Dermis blood vessel endothelial cell (primary cell): ENCODE measurements at places on chromosomes 5 and 9. TPM values are rescaled to one million over a fixed set of nuclear protein-coding genes. Genes with fewer than 3 reads are reported as not detected.

DNA sequence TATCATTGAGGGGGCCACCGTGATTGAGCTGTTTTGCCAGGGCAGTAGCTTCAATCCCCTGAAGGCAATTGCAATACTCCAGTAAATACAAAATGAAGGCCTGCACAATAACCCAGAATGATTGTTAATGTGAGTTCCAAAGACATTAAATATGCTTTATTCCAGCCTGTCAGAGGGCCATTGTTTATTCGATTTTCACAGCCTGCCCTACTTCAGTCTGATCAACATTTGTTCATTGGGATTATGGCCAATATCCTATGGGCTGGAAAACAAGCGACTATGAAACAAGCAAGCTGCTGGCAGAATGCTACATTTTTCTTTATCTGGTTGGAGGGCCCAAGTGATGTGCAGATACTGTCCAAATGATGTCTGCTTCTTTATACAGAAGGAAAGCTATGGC is 543.1 kb downstream of the TLE1 start:
- DNase-seq, result no peak

- DNase-seq, result peak; percentile 27
These were observed 34.5 kb upstream of the COL5A1 start for GRCh38 chr9:134606951-134607731.

GRCh38 chr5:132074772-132075718 is 1.5 kb downstream of the CSF2 start:
- DNase-seq, result no peak

GRCh38 chr9:123235448-123235847 is 32.9 kb downstream of the STRBP start:
- no peak for DNase-seq

DNA sequence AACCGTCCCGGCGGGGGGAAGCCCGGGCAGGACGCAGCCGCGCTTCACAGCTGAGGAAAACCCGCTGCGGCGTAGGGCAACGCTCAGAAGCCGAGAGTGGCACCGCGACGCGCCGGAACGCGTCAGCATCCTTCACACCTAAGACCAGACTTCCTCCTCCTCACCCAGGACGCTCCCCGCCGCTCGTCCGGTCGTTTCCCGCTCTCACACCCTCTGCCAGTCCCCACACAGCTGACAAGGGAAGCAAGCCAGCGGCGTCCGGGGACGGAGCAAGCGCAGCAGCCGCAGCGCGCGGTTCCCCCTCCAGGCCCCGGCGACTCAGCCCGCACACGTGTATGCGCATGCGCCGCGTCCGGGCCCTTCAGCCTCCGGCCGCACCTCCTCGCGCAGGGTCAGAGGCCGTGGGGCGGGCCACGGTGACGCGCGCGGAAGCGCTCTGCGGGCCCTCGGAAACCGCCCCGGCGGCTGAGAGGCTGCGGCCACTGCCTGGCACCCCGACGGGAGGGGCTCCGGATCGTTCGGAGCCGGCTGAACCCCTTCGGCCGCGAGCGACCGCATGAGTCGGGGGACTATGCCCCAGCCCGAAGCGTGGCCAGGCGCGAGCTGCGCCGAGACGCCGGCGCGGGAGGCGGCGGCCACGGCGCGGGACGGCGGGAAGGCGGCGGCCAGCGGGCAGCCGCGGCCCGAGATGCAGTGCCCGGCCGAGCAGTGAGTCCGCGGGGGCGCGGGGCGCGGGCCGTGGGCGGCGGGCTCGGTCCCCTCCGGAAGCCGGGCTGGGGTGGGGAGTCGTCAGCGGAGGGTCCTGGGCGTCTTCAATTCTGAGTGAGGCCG is at the start of gene OTULIN:
Gene OTULIN, plus strand, starts transcription at position 449 of the 831 bp plus-strand sequence. Its CDS starts 108 bp downstream, at position 557.
- peak; percentile 92 for DNase-seq

- DNase-seq, result peak; percentile 80
These were observed 45.5 kb downstream of the SPOCK1 start for GRCh38 chr5:137453483-137454080.

- no peak for DNase-seq
These were observed 150.6 kb downstream of the MCTP1 start for GRCh38 chr5:95134326-95134725.

Gene C6
- total RNA-seq, result not detected in 2 replicates
